Caki2 (cell line): ENCODE measurements at places on chromosomes 1 and 21. TPM values are rescaled to one million over a fixed set of nuclear protein-coding genes. Genes with fewer than 3 reads are reported as not detected.

DNA sequence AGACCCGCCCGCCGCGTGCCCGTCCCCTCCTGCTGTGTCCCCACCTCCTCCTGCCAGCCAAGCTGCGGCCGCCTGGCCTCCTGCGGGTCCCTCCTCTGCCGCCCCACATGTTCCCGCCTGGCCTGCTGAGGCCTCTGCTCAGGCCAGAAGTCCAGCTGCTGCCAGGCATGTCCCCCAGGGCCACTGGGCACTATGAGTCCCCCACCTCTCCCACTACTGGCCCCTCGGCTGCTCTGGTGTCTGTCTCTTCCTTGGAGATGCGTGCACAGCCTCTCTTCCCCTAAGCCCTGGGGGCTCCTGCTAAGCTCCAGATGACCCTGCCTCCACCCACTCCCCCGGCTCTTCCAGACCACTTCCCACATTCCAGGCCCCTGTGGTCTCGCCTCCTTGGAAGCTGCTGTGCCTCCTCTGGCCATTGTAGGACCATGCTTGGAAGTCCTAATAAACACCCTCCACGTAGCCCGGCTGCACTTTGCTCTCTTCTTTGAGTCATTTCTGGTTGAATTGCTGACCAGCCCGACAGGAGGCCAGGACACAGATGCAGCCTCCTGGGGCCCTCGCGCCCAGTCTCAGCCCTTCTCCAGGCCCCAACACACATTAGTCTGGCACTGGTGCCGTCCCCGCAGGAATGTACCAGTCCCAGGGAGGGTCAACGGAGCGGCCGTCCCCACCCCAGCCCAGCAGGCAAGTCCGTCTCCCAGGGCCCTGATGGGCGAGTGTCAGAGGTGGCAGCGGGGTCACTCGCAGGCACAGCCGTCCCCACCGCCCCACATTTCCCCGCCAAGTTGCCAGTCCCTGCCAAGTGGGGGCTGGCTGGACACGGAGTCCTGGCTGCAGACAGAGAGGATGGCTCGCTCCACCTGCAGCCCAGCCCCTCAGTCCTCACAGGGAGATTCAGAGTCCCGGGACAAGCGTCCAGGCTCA is 1.1 kb downstream of the KRTAP10-12 start:
- DNase-seq = no peak

DNA sequence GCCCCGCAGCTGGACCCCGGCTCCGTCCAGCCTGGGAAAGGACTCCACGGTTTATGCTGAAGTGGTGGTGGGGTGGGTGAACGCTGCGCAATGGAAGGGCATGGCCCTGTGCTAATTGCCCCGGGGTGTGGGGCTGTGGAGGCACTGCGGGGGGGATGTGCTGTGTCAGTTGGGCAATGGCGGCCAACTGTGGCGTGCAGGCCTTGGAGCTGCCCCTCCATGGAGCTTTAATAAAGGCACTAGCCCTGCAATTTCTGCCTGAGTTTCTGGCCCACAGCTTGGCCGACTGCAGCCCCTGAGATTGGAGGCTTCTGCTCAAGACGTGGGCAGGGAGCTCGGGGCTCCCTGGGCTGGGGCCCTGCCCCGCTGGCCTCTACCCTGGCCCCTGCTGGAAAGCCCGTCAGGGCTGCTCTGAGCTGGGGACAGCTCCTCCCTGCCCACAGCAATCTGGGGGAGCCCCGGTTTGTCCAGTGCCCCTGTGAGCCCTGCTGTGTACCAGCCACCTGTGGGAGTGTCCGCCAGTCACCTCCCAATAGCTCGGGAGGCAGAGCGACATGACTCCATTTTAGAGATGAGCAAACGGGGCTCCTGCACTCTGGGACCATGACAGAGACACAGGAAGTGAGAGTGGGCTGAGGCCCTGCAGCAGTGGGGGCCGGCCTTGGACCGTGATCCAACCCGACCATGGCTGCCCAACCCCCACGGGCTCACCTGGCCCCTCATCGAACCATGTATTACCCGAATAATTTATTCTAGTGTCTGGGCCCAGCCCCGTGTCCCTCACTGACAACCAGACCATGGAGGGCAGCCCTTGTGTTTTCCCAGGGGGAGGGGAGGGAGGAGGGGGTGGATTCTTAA is 8.7 kb upstream of the TNFRSF14 start:
- no peak for DNase-seq

DNA sequence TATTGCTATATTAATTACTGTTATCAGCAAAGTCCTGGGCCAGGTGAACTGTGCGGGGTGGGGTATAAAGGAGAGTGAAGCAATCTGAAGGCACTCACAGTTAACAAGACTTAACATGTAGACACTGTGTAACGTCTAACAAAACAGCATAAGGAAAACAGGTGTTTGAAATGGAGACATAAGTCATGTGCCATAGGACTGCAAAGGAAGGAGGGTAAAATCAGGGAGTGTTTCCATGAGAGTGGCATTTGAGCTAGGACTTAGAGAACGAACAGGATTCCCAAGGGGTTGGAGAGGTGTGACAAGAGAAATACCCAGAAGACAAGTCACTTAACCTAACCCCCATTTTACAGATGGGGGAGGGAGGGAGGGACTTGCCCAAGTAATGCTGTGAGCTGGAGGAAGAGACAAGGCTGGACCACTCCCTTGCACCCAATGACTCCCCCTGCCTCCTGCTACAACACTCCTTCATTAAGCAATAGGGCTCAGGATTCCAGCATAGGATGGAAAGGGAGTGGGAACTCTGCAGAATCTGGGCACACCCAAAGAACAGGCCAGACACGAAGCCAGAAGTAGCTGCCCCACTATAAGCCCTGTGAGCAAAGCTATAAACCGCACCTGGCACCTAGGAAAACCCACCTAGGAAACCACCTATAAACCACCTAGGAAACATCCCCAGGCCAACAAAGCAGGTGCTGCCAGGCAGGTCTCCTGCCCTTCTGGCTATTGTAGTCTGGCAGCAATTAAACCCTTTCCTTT is 6.6 kb downstream of the PEF1 start:
- DNase-seq = no peak

GRCh38 chr1:25540750-25541342 is 2.6 kb upstream of the LDLRAP1 start:
- no peak for DNase-seq

- DNase-seq = no peak
Observed at GRCh38 chr1:70204600-70204999, 779 bp downstream of the LRRC40 start.

GRCh38 chr1:231512147-231512698 is 16.2 kb upstream of the TSNAX start:
- DNase-seq = peak; percentile 92

GRCh38 chr1:223091896-223092295 is 51.2 kb downstream of the TLR5 start:
- DNase-seq = no peak

- DNase-seq = no peak
Observed at GRCh38 chr1:240093120-240093961, 1.7 kb downstream of the FMN2 start.

GRCh38 chr1:36737767-36738166 is 255.1 kb upstream of the CSF3R start:
- no peak for DNase-seq

DNA sequence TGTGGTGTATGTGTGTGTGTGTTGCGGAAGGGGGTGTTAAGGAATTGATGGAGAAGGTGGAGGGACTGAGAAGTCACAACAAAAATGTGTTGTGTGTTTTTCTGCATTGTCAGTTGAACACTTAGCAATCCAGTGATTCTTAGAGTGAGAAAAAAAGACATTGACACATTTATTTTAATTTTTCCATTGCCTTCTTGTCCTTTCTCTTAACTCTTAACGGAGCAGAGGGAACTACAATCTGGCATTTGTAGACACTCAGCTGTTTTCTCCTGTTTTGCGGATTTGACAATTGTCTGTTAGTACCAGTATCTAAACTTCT is 725 bp downstream of the C1orf53 start:
- DNase-seq = no peak

The SH2D5 gene
- 9.4 and 9.8 TPM in 2 replicates for total RNA-seq

The MAP10 gene
- 0.64 and 2.3 TPM in 2 replicates for total RNA-seq

The TEKT2 gene
- total RNA-seq = not detected in 2 replicates

The OR2L13 gene
- not detected in 2 replicates for total RNA-seq

The RIPPLY3 gene
- total RNA-seq = not detected in 2 replicates
